ENCODE measurements at places on chromosomes 11 and 22.

DNA sequence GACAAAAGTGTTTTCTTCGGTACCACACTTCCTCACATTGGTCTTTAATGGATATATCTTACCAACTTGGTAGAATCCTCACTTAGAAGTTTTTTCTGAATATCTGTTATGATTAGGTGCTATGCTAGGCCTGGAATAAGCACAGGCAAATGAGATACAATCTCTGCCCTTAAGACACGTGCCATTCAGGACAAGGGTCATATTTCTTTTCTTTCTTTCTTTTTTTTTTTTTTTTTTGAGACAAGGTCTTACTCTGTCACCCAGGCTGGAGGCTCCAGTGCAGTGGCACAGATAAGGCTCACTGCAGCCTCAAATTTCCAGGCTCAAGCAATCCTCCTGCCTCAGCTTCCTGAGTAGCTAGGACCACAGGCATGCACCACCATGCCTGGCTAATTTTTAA lies 23.0 kb downstream of the WBP2NL start:
- no peak for DNase-seq

- DNase-seq, result no peak
Measured at GRCh38 chr11:95563859-95564258, 225.7 kb downstream of the FAM76B start.

DNA sequence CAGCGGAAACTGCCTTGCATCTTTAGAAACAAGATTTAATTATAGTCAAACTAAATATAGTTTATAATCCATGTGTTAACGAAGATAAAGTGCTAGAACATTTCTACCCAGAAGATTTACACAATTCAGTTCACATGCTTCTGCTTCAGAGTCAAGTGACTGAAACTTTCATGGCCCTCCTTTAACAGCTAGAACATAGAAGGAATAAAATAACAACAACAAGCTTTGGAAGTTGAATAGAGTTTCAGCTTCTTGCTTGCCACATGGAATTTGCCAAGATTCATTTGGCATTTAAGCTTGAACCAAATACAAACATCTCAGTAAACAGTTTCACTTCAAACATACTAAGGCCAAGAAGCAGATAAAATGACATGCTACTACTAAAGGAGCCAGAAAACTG lies 676.3 kb upstream of the ANO3 start:
- no peak for DNase-seq

DNA sequence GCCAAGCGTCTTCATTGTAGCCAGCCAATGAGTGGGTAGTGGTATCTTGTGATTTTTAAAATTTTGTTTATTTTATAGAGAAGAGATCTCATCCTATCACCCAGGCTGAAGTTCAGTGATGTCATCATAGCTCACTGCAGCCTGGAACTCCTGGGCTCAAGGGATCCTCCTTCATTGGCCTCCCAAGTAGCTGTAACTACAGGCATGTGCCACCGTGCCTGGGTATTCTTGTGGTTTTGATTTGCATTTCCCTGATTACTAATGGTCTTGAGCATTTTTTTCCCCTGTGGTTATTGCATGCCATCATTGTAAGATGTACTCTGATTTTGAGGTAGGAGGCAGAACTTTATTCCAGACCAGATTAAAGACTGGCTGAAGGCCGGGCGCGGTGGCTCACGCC lies 2.4 kb upstream of the DENND6B start:
- DNase-seq, result peak; percentile 51

GRCh38 chr11:64787526-64788320 lies 9.4 kb upstream of the SF1 start:
- DNase-seq, result peak; percentile 19

DNA sequence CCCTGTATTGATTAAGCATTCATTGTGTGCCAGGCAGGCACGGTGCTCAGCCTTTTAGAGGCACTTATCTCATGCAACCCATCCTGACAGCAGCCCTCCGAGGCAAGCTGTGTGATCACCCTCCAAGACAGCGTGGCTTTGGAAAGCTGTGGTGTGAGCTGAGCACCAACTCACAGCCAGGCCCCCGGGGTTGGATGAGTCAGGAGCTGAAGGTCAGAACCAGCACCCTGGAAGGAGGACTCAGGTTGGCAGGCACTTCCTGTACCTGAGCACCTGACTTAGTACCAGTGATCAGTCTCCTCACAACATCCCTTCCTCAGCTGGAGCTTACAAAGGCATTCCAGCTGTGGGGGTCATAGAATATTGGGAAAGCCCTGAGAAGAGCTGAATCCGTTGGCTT lies 9.0 kb downstream of the PATZ1 start:
- DNase-seq, result no peak

- DNase-seq, result no peak
Measured at GRCh38 chr11:726278-727220, 20.5 kb downstream of the EPS8L2 start.

DNA sequence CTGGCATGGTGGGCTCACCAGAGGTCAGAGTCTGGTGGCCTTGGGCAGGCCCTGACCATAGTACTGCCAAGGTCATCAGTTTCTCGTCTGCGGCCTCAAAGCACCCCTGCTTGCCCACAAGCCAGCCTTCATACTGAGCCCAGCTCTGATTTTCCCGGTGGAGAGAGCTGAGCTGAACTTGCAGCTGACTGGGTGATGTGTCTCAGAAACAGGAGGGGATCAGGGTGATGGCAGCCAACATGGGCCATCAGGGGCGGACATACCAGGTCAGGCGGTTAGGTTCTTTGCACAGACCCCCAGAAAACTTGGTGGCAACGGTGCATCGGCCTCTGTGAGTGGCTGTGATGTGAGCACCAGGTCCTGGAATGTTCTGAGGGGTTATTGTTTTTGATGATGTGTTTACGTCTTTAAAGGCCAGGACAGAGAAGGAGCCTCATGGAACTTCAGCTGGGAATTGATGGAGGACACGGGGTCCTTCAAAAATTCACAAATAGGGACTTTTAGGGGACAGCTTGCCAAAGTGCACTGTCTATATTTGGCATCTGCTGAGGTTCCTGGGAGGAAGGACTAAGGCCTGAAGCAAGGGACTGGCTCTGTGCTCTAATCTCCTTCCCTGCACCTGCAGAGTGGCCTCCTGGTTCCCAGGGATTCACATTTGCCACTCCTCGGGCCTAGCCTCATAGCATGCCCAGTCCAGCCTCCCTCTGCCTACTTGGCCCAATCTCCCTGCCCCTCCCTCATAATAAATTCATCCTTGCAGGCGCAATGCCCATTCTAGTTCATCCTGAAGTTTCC lies 131.2 kb downstream of the OSBP2 start:
- no peak for DNase-seq

- DNase-seq, result peak; percentile 92
Measured at GRCh38 chr11:65833297-65834030, at the start of gene SNX32. Gene SNX32 (plus strand): TSS chr11:65833963. CDS start chr11:65834066, 103 bp downstream.

DNA sequence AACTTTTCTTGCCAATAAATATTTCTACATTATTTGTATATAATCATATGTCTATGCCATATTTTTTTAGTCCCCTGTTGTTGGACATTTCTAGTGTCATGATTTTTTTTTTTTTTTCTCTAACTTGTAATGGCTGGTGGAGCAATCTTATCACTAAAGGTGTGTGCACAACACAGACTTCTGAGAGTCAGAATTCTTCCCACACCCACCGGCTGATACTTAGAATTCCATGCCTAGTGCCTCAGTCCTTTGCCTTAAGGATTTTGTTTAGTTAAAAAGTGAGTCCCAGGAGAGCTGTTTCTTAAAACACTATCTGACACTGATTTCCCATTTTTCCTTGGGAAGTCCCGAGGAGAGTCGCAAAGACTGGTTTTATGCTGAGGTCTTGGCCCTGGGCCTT lies 87.7 kb upstream of the BARX2 start:
- no peak for DNase-seq

DNA sequence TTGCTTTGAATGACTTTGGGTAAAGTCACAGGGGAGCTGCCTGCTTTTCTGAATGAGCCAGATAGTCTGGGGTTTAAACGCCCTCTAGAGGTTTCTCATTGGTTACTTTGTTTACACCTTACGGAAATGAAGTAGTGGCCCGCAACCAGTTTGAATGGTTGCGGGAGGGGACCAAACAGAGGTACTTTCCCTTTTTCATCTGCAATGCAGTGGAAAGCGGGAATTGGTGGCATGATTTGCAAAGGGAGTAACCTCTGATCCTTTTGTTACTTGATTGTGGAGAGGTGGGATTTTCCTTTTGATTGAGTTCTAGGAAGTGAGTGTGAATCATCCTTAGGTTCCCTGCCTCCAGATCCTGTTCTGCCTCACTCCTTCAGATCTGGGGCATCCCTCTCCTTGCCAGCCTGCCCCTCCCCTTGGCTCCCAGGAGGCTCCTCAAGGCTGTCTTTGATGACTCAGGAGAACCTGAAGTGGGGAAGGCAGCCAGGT lies 15.9 kb upstream of the GLYATL1 start:
- DNase-seq, result peak; percentile 45

GRCh38 chr11:121884626-121885025 lies 231.4 kb downstream of the BLID start:
- no peak for DNase-seq

- DNase-seq, result no peak
Measured at GRCh38 chr11:120147094-120147949, 9.4 kb upstream of the TRIM29 start.

GRCh38 chr22:33853200-33854097 lies 66.8 kb downstream of the LARGE1 start:
- peak; percentile 58 for DNase-seq

- peak; percentile 80 for DNase-seq
Measured at GRCh38 chr11:14446701-14447169, 52.9 kb downstream of the COPB1 start.

DNA sequence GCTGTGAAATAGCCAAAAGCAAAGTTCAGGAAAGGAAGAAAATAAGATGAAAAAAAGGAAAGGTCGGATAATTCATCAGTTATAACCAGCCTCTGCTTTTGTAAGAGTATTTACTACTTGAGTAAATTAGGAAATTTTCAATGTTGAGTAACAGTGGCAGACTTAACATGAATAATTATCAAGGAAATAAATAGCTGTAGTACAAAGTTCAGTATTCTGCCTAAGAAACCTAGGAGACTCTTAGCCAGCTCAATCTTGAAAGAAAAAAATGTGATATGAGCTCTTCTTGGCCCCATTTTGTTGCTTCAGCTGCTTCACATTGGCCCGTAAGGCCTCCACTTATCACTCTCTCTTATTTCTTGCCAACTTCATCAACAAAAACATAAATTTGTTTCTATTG lies 17.0 kb upstream of the DNAJB7 start:
- DNase-seq, result no peak

- DNase-seq, result no peak
Measured at GRCh38 chr11:69397732-69398131, 83.7 kb upstream of the LINC01488 start.

- DNase-seq, result no peak
Measured at GRCh38 chr11:95599959-95600586, 189.5 kb downstream of the FAM76B start.

DNA sequence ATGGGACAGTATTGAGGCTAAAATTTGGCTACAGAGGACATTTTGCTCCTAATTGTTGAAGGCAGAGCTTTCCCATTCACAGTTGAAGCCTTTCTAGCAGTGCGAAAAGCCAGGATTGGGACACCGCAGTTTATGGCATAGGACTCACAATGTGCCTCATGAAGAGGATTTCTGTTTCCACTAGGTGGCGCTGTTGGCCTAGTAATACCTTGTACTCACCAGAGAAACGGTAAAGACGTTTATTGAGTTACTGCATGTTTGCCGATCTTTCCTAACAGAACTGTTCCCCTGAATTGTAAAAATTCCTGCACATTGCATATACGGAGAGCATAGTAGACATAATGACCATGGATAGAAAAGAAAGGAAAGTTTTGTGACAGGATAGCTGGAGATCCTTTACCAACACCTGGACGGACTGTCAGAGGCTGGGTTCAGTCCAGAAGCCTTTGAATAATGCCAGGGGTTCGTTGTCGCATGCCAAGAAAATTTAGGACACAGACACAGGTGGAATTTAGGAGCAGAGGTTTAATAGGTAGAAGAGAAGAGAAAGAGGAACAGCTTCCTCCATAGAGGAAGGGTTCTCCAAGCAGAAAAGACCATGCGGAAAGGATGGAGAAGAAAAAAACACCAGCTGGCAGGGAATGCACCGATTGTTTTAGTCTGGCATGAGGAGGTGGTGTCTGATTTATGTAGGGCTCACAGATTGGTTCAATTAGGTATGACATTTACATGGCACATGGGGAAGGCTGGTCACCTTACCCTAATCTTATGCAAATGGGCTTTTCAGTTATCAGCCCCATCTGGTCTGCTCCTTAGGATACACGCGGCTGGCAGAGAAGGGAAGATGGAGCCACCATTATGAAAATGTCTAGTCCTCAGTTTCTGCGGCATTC lies 10.8 kb upstream of the OR51D1 start:
- peak; percentile 59 for DNase-seq

GRCh38 chr11:94557421-94557820 lies 9.7 kb upstream of the PIWIL4 start:
- DNase-seq, result peak; percentile 59

- peak; percentile 64 for DNase-seq
Measured at GRCh38 chr11:126137136-126137535, 74.3 kb downstream of the RPUSD4 start.

DNA sequence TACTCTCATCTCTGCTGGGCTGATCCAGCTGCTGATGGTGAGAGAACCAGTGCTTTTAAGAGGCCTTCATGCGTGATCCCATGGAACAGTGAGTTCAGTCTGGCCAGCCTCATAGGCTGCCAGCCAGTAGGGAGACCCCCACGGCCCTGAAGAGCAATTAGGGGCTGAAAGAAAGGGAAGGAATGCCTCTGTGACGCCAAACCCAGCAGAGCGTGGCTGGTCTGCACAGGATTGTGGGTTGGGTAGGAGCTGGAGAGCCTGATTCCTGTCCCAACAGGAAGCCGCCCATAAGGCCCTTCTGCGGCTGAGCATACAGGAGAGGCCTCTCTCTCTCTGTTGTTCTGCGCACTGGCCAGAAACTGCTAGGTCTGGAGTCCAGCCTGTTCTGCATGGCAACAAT lies 181.5 kb upstream of the E2F8 start:
- no peak for DNase-seq

GRCh38 chr11:66068923-66069714 lies 953 bp upstream of the PACS1 start:
- DNase-seq, result peak; percentile 69

GRCh38 chr11:118792570-118793124 lies 1.7 kb upstream of the DDX6 start:
- DNase-seq, result peak; percentile 90

- no peak for DNase-seq
Measured at GRCh38 chr11:74647404-74647803, 55.0 kb downstream of the POLD3 start.

DNA sequence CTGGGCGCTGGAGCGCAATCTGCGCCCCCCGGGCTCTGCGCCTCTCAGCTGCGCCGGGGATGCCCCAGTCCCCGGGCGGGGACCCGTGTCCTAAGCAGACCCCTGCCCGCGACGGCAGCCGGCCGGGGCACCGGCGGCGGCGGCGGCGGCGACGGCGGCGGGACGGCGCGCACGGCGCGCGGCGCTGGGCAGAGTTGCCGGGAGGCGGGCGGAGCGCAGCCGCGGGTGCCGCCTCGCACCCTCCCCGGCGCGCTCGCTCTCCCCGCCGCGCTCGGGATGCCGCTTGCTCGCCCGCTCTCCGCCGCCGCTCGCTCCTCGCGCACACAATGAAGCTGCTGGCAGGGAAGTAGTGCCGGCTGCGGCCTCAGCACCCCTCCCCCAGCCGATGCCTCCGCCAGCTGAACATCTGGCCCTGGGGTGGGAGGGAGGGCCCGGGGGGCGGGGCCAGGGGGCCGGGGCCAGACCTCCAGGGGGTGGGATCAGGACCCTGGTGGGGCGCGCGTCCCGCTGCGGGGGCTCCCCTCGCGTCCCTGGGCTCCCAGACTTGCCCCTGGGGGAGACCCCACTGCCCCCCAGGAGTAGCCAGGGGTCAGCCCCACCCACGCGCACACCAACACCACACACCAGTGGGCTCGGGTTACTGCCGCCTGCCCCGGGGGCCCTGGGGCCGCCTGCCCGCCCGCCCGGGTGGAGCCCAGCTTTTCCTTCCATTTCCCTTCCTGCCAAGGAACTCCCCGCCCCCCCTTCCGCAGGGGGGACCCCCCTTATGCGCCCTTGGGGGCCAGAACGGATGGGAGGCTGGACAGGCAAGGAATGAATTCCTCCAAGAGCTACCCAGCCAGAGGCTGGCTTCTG lies at the start of gene RCOR2:
RCOR2 (minus strand) TSS at position 328 of the 855 bp plus-strand sequence. CDS start 708 bp downstream, outside the sequence.
- peak; percentile 87 for DNase-seq
